ENCODE measurements at places on chromosomes 2 and 18.

GRCh38 chr2:56590611-56591010, 406.8 kb downstream of the CCDC85A start:
- no peak for DNase-seq

- no peak for DNase-seq
Observed at GRCh38 chr2:202339071-202339870, 36.9 kb upstream of the BMPR2 start.

DNA sequence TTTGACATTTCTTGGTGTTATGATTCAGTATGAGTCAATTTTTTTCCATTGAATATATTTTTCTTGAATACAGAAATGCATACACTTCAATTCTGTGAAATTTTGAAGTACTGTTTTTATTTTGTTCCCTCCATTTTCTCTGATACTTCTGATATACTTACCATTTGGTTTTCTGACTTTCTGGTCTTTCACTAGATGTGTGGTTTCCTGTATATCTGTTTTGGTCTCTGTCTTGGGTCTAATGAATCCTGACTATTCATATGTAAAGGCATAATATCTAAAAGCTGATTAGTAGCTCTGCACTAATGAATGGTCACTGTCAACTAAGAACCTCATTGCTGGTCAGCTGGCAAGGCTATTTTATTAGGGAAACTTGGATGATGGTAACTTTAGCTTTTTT, 345.6 kb downstream of the GRB14 start:
- no peak for DNase-seq

- no peak for DNase-seq
Observed at GRCh38 chr18:56747032-56747658, 96.0 kb downstream of the WDR7 start.

GRCh38 chr2:229530434-229530833, 183.9 kb downstream of the DNER start:
- DNase-seq: no peak

GRCh38 chr2:1546023-1546591, 132.8 kb downstream of the TPO start:
- DNase-seq: peak; percentile 78

DNA sequence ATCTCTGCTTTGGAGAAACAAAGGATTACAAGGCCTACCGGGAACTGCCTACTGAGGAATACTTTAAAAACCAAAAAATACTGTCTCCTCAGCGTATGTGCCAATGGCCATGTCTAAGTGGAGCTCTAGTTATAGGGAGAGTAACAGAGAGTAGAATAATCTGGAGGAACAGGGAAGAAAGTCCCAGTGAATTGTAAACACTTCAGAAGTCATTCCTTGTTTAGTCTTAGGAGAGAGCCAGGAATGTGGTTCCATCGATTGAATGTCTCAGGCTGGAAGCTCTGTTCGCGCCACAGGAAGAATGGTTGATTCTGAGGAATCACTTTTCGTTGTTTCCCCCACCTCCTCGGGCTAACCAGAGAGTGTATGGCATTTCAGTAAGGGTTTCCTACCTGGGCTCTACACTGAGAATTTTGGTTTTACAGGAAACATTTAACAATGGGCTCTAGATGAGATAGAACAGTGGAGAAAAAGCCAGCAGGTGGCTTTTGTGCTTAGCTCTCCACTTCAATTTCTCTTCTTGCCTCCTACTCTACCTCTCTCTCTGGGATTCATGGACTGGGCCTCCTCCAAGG, 88.7 kb downstream of the ACVR1 start:
- no peak for DNase-seq

- DNase-seq: no peak
Observed at GRCh38 chr2:23751747-23752265, 175.1 kb downstream of the ATAD2B start.

- no peak for DNase-seq
Observed at GRCh38 chr2:230156782-230157699, 62.7 kb downstream of the SP110 start.

DNA sequence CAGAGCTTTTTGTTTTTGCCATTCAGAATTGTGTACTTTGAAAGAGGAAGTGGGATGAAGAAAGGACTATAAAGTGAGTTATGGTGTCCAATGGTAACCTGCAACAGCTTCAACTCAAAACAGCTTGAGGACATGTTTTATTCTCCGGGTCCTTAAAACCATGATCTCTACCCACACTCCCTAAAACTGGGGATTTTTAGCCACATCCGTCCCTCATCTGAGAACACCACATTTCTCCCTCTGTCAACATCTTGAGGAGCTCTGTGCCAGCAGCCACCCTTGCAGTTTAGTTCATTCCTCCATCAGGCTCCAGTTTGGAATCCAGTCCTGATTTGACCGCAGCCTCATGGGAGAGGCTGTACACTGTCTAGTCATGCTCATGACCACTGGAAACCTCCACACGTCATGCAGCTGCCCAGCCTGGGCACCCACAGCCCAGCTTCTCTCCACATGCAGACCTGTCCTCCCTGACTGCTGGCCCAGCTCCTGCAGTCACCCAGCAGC, 62.6 kb downstream of the C18orf63 start:
- DNase-seq: no peak

DNA sequence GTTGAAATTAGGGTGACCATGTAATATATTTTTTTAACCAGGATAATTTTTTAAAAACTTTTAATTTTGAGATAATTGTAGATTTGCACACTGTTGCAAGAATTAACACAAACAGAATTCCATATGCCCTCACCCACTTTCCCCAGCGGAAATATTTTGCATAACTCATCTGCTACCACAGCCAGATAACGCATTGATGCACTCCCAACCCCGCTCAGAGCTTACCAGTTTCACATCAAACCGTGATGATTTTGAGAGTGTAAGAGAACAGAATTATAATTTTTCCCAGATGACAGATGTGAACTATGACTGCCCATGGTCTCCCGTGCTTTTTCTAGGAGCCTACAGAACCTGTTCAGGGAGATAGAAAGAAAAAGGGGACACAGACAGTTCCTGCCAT, 35.2 kb upstream of the LDLRAD4 start:
- no peak for DNase-seq

DNA sequence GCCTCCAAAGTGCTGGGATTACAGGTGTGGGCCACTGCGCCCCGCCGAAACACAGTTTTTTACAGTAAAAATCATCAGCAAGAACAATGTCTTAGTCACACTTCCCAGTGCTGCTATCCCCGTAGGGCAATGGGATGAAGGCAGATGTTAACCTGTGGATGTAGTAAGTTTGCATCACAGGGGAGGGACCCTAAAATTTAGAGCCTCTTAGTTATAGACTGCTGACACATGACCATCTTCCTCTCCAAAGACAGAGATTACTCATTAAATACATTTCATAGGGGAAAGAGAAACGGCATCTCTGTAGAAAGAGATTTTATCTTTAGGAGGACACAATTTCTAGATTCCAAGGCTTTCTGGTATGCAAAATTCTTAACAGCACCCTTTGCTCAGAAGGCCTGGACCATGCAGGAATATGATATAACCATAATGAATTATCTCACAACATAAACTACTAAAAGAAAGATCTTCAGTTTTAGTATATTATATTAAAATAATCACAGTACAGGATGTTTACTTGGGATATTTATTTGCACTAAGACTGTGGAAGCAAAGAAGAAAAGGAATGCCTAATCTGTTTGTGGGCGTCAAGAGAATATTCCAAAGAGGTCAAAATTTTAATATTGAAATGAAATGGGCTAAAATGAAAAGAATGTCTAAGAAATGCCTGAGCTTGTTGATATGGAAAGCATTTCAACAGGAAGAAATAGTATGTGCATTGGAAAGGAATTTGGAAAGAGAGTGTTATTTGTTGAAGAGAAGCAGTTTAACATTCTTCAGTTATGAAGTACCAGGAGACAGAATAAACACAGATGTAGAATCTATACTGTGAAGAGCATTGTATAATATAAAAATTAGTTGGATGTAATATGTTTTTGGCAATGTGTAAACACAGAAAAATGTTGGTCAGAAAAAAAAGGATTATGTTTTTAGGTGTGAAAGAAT, 1228.3 kb upstream of the CHAC2 start:
- DNase-seq: no peak

DNA sequence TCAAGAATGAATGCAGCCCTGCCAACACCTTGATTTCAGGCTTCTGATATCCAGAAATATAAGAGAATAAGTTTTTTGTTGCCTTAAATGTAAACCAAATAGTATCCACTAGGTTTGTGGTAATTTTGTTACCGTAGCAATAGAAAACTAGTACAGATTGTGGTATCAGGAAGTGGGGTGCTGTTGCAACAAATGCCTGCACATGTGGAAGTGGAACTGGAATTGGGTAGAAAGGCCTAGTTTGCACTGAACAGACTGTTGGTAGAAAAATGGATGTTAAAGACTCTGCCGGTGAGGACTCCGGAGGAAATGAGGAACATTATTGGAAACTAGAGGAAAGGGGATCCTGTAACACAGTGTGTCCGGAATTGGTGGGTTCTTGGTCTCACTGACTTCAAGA, 145.8 kb upstream of the MGAT5 start:
- DNase-seq: no peak

DNA sequence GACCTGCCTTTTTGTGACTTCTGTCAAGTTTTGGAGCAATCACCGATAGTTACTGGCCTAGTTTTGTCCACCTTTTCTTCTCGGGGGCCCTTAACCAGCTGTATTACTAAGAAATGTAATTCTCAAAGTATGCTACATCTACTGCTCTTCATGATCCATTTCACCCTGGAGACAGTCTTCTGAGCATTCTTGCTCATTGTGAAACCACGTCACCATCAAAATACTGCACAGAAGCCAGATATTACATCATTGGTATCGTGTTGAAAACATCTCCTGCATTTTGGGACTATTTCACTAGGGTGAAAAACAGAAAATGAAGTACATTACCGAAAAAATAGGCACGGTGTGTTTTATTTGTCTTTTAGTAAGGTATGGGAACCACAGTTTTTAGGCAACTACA, 11.7 kb downstream of the LYPD6B start:
- DNase-seq: no peak

DNA sequence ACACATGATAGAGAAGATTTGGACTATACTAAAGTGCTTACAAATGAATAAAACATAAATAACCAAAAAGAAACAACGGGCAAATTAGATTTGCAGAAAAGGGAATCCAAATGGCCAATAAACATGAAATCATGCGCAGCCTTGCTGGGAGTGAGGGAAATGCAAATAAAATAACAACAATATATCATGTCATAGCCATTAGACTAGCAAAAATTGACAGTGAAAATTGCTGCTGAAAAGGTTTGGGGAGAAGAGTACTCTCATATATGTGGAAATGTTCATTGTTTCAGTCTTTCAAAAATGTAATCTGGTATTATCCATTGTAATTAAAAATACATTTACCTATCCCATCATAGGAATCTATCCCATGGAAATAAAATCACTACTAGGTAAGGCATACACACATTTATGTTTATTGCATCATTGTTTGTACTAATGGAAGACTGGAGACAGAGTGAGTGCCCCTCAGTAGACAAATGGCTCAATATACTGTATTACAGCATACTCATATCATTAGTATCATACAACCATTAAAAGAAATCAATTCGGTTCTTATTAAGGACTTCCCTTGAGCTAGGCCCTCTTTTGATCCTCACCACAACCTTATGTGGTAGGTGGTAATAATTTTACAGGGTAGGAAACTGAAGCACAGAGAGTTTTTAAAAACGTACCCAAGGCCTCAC, 94.1 kb upstream of the MSTN start:
- DNase-seq: no peak

GRCh38 chr2:85110991-85111560, 22.1 kb upstream of the TCF7L1 start:
- DNase-seq: no peak

- DNase-seq: no peak
Observed at GRCh38 chr2:118179445-118179844, 91.2 kb downstream of the INSIG2 start.

DNA sequence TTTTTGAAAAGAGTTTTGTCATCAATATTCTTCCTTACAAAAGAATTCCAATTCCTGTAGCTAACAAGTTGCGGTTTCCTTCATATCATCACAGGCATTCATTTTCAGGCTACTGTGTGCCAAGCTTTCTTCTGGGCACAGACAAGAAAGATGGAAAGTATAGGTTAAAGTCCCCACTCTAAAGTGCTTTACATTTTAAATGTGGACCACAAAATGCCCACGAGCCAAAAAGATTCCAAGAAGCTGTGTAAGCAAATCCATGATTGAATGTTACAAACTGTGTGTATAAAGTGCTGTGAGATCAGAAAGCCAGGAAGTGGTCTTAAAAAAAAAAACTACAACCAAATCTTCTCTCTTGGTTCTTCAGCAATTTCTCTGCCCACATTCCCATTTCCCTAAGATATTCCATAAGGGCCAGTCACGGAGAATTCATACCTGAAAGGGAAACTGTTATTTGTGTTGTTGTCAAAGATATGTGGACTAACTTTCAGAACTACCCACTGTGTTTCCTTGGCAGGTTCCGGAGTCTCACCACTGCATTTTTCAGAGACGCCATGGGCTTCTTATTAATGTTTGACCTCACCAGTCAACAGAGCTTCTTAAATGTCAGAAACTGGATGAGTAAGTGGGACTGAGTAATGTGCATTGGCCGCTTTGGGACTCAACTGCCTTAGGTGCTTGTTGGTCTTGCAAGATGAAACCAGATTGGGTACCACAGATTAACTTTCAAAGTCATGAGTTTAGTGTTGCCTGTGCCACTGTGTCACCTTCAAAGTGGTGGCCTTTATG, 55.7 kb downstream of the RAB27B start:
- DNase-seq: no peak

- DNase-seq: no peak
Observed at GRCh38 chr2:143140864-143141661, 11.8 kb downstream of the ARHGAP15 start.

GRCh38 chr2:26100384-26100783, 66.5 kb downstream of the RAB10 start:
- DNase-seq: no peak

GRCh38 chr2:96324721-96325040, 436 bp upstream of the ITPRIPL1 start:
- DNase-seq: no peak

GRCh38 chr2:232779934-232780333, 3.6 kb upstream of the KCNJ13 start:
- DNase-seq: no peak

DNA sequence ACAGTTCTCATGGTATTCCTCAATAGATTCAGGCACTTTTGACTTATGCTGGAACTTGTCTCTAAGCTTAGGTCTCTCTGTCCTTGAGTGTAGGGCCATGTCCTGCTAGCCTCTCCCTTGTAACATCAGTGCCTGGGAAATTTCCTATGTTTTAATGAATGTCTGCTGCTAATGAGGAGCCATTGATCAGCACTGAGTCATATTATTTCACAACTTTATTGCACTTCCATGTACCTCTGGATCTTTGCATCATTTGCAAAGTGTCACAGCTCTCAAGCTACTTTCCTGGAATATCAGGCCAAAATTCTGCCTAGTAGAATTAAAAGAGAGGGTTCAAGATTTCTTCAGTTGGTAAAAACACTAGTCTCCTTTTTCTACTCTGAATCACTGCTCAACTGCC, 102.5 kb downstream of the GAREM1 start:
- no peak for DNase-seq

- no peak for DNase-seq
Observed at GRCh38 chr2:199870581-199870980, 19.6 kb upstream of the FTCDNL1 start.

GRCh38 chr2:43948370-43948769, 47.4 kb downstream of the LRPPRC start:
- DNase-seq: no peak
